ENCODE measurements at places on chromosomes 11 and 22. TPM values are rescaled to one million over a fixed set of nuclear protein-coding genes. Genes with fewer than 3 reads are reported as not detected.

DNA sequence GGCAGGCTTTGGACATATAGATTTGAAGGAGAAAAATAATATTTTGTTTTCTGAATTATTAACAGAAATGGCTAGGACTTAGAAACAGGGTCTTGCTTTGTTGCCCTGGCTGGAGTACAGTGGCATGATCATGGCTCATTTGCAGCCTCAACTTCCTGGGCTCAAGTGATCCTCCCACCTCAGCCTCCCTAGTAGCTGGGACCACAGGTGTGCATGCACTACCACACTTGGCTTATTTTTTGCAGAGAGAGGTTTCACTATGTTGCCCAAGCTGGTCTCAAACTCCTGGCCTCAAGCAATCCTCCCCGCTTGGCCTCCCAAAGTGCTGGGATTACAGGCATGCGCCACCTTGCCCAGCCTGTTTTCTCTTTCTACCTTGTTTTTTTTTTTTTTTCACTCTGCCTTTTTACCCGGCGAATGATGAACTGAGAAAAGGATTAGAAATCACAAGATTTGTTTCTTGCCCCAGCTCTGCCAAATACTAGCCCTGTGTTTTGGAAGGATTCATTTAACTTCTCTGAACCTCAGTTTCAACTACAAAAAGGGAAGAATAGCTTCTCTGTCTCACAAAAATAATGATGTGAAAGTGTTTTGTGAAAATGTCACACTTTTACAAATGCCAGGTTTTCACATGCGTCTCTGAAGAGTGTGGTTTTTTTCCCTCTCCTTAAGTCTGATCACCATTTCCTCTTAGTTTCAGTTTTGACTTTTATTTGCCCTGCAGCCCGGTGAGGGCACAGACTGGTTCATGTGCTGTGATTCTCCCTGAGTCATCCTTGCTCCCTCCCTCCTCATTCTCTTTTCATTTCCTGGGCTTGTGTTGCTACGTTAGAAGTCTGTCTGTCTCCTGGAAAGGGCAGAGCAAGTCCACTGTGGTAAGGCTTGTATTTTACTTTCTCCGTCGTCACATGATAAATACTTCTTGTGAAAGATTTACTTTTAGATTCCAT is 67.7 kb downstream of the BCL2L13 start:
- ATAC-seq, result peak; percentile 98

ZNF280A gene
- total RNA-seq, result not detected

CWC15 gene
- total RNA-seq, result 49.1 TPM

GRCh38 chr11:34234086-34234740 is 123.6 kb downstream of the ABTB2 start:
- peak; percentile 78 for ATAC-seq

- ATAC-seq, result no peak
Measured at GRCh38 chr22:30878516-30879414, 89.8 kb downstream of the MORC2 start.

DNA sequence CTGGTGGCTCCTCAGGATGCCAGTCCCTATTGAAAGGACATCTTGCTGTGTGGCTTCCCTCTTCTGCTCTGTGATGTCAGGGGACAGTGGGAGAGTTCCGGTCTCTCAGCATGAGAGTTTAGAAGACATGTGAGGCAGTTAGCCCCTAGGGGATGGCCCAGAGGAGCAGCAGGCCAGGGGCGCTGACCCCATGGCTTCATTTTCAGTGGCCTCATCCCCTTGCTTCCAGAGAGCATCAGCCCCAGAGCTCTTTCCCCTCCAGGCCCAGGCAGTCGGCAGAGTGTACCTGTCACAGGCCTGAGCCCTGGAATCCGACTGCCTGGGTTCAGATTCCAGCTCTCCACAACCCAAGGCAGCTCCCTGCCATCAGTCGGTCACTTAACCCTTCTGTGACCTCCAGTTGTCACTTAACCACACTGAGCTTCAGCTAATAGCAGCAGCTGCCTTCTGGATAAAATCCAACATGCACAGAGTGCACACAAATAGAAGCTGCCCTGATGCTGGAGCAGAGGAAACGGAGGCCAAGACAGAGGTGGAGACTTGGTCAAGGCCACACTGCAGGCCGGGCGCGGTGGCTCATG is 14.1 kb upstream of the LRRC10B start:
- ATAC-seq, result no peak

MYRF gene
- 0.88 TPM for total RNA-seq

GRM5 gene
- total RNA-seq, result not detected

DNA sequence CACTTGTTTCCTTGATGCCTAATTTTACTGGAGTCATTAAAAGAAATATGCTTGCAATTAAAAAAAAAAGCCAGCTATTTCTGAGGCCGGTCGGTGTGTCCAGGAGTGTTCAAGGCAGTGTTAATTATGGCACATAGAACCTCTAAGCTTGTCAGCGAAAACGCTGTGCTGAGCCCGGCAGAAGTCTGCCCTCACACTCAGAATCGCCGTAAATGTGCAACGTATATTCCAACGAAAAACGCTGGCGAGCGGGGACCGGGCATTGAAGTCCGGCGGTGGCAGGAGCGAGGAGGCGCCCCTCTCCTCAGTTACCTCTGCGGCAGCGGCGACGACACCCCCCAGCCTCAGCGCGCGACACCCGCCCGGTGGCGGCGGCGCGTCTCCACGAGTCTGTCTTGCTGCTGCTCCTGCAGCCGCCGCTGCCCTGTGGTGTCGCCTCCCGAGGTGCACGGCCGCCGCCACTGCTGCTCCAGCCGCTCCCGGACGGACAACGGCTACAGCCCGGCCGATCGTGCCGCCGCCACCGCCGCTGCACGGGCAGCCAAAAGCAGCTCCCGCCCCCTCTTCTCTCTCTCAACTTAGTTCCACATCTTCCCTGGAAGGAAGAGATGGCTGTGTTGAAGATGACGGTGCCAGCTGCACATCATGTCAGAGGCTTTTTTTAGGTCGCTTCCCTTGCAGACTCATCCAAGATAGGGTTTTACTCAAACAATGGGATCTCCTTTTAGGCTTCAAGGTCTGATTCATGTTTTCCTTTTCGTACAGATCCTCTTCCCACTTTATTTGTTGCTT is 56.0 kb downstream of the JAM3 start:
- peak; percentile 52 for ATAC-seq

Measured in esophagus mucosa (tissue), 1 donor.